ENCODE measurements at places on chromosomes 12 and 14.
A peak's percentile ranks its signal among the peaks of the same experiment; 100 is the strongest.

GRCh38 chr12:32098112-32098511 is 8.5 kb upstream of the BICD1 start:
- no peaks in the 10 kb centered on the region for H3K27me3 ChIP-seq
- DNase-seq, result no peak
- H3K27ac ChIP-seq, result no peak overlapping the region
- no peak overlapping the region for H3K4me3 ChIP-seq

DNA sequence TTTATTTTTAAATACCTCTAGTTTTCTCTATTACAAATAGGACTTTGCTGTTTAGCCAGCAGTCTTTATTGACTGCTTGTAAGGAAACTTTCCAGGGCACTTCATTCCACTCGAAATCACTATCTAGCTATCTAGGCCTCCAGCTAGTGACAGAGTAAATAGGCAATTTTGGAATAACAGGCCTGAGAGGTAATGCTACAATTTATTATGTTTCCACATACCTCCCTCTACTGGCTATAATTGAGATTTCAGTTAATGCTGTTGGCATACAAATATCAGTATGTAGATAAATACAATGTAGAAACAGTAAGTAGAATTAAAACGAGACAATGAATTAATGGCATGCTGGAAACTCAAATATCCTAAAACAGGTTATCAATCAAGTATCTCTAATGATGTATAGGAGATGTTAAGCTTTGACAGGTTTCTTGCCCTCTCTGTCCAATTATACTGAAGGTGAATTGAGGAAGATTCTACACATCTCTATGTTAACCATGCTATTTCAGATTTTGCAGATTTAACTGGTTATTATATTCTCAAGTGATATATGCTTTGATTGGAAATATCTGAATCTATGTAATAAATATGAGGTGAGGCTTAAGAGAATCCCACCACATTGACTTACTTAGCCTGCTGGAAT is 7.2 kb downstream of the DTD2 start:
- H3K27me3 ChIP-seq, result no peaks in the 10 kb centered on the region
- H3K36me3 ChIP-seq, result peaks cover 8% of the 10 kb centered on the region
- H3K4me3 ChIP-seq, result no peak overlapping the region
- peak overlapping the region; percentile 67 for H3K27ac ChIP-seq
- peaks cover 31% of the 10 kb centered on the region for H3K4me1 ChIP-seq

GRCh38 chr14:88185843-88186242 is 137.2 kb downstream of the KCNK10 start:
- H3K4me1 ChIP-seq, result 0 out of 2 replicates have a peak, but pooled peaks cover 5% of the 10 kb centered on the region
- no peak for DNase-seq
- no peaks in the 10 kb centered on the region for H3K36me3 ChIP-seq
- H3K27me3 ChIP-seq, result no peaks in the 10 kb centered on the region

DNA sequence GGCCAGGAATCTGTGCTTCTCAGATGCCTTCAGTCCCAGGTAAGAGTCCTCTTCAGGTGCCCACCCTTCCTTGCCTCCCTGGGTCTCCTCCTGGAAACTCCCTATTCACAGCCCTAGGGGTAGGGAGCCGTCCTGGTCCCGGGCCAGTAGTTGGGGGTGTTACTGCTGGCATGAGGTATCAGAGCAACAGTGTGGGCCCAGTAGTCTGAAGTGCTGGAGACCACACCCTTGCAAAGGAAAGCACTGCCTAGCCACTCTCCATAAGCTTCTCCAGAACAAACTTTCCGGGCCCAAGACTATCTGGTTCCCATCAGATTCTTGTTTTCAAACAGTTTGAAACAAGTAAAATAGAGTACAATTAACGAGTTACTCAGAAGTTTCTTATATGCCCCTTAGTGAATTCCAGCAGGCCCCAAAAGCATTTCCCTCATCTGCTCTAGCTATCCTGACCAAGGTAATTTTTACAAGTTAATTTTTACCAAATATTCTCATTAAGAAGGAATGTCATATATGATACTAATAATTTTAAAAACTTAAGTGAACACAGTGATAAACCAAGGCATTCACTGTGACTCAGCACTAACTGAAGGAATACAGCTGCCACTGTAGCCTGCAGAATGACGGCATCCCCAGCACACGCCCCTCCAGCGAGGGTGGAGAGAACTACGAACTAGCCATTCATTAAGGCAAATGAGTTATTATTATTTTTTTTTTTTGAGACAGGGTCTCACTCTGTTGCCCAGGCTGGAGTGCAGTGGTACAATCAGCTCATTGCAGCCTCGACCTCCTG is 49.4 kb downstream of the MOK start:
- H3K27me3 ChIP-seq, result no peaks in the 10 kb centered on the region
- peaks cover 25% of the 10 kb centered on the region for H3K36me3 ChIP-seq
- H3K27ac ChIP-seq, result peak overlapping the region; percentile 37
- no peaks in the 10 kb centered on the region for H3K4me1 ChIP-seq
- H3K4me3 ChIP-seq, result no peak overlapping the region
